ENCODE measurements at places on chromosomes 4 and X.
A peak's percentile ranks its signal among the peaks of the same experiment; 100 is the strongest.

GRCh38 chr4:89410687-89411086, 103.1 kb upstream of the GPRIN3 start:
- no peak for DNase-seq

DNA sequence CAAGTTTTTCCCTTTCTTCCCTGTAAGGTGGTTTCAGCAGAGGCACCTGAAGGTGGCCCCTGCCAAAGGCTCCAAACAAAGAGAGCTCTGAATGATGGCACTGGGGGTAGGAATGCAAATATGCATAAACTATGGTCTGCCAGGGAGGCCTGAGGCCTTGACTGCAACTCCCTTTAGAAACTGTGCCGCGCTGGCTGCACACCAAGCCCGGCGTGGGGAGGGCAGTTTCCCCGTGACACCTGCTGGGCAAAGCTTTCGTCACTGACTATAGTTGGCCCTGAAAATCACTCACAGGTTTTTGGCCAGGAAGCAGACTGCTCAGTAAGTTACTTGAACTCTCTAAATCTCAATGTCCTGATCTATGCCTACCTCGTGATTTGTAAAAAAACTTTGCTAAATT, 97.8 kb upstream of the ATOH1 start:
- no peak for DNase-seq

DNA sequence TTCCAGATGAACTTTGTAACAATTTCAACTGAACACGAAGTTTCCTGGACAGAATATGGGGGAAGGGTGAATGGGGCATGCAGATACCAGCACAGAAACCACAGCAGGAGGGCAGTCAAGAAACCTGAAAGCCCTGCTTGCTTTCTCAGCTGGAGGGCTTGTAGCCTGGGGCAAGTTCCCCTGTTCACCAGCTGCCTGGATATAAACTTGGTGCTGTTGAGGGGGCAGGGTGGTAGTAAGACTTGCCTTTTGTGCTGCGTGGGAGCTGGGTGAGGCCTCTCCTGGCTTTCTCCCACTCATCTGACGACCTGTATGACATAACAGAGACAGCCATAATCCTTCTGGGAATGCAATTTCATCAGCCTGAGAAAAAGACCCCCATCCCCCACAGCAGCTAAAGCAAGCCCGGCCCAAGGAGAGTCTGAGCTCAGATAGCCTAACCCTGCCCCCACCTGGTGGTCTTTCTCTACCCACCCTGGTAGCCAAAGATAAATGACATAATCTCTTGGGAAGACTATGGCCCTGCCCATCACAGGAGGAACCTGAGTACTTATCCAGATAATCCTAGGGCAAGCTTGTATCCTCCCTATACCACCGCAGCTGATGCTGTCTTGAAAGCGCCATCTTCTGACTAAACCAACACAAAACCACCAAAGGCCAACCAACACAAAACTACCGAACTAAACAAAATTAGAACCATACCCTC, 234.3 kb downstream of the LAS1L start:
- DNase-seq: no peak

DNA sequence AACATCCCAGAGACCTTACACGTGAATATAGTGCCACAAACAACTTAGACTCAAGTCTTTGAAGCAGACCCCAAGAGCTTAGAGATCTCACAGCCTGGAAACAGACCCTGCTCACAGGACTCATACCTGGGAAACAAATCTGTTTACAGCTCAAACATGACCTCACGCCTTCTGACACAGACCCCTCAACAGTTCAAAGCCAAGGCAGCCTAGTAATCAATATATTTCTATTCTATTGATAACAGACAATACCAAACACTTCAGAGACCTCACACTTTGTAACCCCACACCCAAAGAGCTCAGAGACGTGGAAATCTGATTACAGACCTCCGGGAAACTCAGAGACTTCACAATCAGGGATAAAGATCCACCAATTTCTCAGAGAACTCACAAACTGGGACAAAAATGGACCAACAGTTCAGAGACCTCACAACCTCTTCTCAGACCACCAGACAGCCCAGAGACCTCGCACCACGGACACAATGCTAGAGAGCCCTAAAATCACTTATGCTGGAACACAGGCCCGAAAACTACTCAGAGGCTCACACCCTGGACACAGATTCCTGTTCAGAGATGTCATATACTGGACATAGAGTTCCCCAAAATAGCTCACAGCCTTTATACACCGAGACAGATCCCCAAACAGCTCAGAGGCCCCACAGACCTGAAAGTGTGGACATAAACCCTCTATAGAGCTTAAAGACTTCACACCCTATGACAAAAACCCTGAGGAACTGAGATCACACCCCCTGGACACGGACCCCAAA, 14.8 kb downstream of the SUV39H1 start:
- no peak for DNase-seq

- DNase-seq: no peak
These were observed 355.2 kb upstream of the GALNT7 start for GRCh38 chr4:172813359-172813923.

DNA sequence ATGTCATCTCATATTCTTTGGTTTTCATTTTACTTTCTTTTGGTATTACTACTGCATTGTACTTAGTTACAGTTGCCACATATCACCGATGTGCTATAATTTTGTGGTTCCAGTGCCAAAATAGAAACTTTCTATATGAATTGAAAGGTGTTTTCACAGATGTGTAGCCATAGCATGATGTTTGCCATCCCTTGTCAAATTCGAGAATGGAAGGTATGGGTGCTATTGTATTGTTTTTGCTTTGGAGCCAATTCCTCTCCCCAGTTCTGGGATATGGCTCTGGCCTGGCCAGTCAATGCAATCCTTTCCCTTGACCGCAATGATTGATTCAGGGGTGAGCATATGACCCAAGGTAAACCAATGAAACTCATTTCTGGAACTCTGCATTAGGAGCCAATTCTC, 86.2 kb upstream of the RPS6KA3 start:
- DNase-seq: no peak

DNA sequence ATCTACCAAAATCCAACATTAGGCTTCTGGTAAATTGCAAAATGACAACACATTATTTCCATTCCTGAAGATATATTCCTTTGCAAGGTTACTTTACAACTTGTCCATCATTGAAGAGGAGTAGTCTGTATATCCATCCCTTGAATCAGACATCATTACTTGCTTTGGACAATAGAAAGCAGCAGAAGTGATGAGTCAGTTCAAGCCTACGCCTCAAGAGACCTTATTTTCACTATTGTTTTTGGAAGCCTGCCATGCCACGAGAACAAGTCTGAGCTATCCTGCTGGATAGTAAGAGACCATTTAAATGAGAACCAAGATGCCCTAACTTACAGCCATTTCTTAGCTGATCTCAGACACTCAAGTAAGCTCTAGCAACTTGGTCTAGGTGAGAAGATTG, 246.0 kb upstream of the HHIP start:
- no peak for DNase-seq

- DNase-seq: peak; percentile 60
These were observed at the start of gene ZNF732 for GRCh38 chr4:304969-305680. TSS of gene ZNF732 (minus strand) at chr4:305474. CDS start at chr4:305310, 164 bp downstream.

DNA sequence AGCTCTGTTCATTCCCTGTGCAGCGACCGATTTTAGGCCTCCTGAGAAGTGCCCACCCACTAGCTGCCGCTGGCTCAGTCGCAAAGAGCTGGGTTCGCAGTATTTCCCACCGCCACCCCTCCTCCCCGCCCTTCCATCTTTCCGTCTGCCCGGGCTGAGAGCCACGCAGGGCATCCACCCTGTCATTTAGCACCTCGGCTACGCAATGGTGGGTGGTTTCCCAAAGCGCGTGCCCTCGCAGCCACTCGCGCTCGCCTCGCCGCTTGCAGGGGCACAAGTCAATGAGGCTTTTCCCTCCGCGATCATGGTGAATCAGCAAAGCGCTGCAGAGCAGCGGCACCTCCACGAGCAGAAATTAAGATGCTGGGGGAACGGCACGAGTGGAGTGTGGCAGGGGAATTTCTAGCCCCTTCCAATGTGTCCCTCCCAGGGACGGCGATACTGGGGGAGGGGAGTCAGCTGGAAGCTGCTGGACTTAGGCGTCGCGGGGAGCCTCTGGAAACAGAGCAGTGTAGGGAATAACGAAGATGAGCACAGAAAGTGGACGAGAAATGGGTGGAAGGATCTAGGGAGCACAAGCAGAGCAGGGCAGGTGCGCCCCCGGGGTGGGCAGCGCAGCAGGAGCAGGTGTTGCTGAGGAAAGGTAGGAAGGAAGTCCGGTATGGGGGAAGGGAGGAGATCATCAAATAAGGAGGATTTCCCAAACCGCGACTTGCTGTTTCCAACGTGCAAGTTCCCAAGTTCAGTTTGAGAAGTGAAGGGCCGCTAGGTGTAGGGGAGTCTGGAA, 2.4 kb upstream of the PTCHD1 start:
- no peak for DNase-seq

DNA sequence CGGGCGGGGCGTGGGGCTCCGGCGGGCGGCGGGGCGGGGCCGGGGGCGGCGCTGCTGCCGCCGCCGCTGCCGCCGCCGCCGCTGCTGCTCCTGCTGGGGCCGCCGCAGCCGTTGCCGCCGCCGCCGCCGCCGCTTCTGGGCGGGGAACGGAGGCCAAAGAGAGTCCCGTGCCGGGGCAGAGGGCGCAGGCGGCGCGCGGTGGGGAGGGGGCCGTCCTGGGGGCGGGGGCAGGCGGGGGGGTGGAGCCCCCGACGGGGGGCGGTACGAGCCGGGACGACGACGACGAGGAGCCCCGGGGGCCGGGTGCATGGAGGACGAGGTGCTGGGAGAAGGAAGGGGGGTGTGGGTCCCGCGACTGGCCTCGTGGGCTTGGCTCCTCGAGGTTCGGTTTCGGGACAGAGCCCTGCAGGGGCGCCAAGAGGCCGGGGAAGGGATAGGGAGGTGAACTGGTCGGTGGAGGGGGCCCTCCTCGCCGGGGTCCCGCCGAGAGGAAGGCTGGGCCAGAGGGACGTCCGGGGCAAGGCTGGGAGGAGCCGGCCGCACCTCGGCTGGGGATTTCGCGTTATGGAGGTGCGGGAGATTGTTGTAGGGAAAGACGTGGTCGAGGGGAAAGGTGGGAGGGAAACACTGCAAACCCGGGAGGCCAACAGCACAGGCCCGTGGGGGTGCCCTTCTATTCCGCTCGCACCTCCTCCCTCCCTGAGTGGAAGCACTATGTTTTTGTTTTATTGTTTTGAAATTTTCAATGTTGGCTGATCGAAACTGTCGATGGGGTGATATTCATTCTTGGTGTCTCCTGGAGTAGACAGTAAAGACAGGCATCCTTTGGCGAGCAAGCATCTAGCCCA, 1.9 kb downstream of the BCORL1 start:
- DNase-seq: peak; percentile 58

DNA sequence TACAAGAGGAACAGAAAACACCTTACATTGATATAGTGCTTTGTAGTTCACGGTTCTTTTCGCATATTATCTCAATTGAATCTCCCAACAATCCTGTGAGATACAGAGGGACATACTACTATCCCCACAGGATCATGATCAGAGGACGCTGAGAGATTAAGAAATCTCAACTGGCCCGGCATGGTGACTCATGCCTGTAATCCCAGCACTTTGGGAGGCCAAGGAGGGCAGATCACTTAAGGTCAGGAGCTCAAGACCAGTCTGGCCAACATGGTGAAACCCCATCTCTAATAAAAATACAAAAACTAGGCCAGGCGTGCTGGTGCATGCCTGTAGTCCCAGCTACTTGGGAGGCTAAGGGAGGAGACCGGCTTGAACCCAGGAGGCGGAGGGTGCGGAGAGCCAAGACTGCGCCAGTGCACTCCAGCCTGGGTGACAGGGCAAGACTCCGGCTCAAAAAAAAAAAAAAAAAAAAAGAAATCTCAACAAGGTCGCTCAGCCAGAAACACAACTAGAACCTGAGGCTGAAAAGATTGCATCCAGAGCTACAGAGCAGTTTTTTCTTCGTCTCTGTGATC, 7.4 kb downstream of the APOO start:
- no peak for DNase-seq

Measured in left ventricle myocardium superior (tissue), 1 donor.